ENCODE measurements at places on chromosomes 5 and 9. TPM values are rescaled to one million over a fixed set of nuclear protein-coding genes. Genes with fewer than 3 reads are reported as not detected.

DNA sequence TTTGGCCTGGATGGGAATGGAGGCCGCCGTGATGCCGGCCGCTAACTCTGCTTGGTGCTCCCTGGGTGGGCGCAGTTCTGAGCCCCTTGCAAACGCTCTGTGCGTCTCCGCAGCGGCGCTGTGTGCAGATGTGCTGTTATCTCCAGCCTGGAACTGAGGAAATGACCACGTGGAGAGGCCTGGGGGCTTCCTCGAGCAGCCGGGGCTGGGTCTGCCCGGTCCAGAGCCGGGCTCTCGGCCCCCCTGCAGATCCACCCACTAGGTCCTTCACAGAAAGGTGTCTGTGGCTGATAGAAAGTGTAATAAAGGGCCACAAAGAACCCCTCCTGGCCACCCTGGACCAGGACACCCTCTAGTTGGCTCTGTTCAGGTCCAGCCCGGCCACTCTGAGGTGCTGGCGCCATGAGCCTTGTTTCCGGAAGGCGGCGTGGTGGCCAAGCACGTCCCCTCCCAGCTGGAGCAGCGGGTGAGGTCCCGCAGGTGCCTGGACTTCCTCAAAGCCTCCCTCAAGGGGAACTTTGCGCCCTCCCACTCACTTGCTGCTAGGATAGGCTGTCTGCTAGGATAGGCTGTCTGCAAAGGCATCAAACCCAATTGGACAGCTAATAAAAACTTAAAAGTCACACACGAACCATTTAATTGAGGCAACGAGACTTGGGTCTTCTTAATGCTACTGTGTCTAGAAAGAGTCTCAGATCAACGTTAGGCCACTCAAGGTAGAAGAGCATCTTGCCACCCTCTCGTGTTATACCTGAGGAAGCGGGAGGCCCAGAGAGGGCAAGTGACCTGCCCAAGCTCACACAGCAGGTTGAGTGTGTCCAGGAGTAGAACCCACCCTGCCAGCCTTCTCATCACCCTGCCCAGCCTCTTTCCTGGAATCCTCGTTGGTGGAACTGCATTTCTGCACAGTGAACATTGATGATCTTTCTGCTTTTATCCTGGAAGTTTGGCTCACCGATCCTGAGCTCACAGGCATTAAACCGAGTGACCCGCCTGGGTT, 109.3 kb upstream of the FCN2 start:
- peak; percentile 44 for DNase-seq

- DNase-seq, result no peak
Observed at GRCh38 chr5:178573216-178573615, 17.0 kb downstream of the COL23A1 start.

- no peak for DNase-seq
Observed at GRCh38 chr5:4275232-4275631, 679.6 kb downstream of the IRX1 start.

DNA sequence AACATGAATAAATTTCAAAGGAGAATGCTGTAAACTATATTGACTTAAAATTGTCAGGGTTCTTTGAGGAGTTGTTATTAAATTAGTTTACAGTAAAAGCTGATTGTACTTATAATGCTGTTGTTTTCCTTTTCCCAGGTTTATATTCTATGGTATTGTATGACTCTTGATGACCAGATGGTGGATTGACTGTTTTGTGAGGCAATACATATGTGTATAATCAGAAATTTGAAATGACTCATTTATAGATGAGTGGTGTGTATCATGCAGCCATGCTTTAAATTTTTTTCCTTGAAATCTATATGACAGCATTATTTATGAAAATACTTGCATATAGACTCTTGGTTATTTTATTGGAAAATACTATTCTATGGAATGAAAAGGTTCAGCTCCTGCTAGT, 195.3 kb downstream of the CNTLN start:
- DNase-seq, result no peak

ORM2 gene
- 1.6 TPM for total RNA-seq

- DNase-seq, result no peak
Observed at GRCh38 chr9:517993-518392, 303.3 kb downstream of the DOCK8 start.

- peak; percentile 74 for DNase-seq
Observed at GRCh38 chr9:21801683-21802417, 586 bp upstream of the MTAP start.

CCNJL gene
- 5.6 TPM for total RNA-seq

GRCh38 chr5:35035271-35035670, 12.5 kb downstream of the AGXT2 start:
- no peak for DNase-seq

DNA sequence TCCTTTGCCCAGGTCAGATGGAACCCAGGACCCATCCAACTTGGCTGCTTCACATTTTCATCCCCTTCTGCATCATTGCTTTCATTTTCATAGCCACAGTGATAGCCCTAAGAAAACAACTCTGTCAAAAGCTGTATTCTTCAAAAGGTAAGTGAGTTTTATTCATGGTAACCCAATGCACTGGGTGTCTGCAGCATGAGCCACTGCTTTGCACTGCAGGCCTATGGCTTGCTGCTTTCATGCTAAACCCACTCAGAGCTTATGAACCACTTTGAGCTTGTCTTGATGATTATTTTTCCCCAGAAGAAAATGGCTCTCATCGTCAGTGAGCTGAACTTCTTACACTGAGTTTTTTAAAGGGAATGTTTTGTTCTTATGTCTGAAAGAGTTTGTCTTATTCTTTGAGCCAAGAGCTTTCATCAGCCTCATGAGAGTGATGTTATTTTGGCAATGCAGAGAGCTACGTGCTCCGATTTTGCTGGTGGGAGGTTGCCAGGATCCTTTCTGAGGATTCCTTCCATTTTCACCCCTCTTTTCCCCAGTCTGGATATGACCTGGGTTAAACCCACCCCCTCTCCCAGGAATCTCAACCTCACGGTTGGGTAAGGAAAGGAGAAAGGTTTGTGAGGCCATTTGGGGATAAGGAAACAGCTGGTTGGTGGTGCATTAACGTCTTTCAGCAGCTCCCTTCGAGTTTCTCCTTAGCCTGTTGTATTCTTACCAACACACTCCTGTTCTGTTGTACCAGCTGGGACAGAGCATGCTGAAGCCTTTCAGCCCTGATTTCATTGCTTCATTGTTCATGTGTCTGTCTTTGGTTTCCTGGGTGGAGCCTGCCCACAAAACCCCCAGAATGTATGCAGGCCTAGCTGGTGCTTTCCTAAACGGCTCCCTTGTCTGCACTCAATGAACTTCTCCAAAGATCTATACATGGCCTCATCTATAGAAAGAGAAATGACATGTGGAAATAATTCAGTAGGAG, 47.6 kb downstream of the PDCD1LG2 start:
- peak; percentile 23 for DNase-seq

GRCh38 chr9:22389271-22389670, 57.4 kb upstream of the DMRTA1 start:
- DNase-seq, result no peak

PCDHGA5 gene
- total RNA-seq, result 3.5 TPM

PCDHGA4 gene
- 4.3 TPM for total RNA-seq

HABP4 gene
- total RNA-seq, result 19.5 TPM

GRCh38 chr5:94749042-94749441, 130.6 kb downstream of the SLF1 start:
- DNase-seq, result no peak

GRCh38 chr5:111299831-111300432, 75.7 kb downstream of the CAMK4 start:
- no peak for DNase-seq

DNA sequence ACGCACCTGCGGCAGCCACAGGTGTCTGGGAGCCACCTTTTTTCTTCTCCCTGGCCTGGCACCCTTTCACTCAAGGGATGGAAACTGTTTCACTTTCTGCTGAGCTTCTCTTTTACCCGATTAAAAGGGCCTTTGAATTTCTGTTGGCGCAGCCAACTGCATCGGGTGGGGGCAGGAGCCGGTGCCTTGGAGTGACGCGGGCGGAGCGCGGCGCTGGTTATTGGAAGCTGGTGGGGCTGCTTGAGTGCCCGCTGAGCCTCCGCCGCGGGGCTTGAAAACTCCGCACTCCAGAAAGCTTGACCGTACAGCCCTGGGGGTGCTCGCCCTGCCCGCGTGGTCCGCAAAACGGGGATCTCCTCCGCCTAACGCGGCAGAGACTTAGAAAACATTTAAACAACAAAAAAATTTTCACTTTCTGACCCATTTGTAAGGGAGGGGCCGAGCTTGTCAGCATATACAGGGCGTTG, 52.0 kb upstream of the TJP2 start:
- peak; percentile 78 for DNase-seq

SEMA5A gene
- total RNA-seq, result 16.2 TPM

DNA sequence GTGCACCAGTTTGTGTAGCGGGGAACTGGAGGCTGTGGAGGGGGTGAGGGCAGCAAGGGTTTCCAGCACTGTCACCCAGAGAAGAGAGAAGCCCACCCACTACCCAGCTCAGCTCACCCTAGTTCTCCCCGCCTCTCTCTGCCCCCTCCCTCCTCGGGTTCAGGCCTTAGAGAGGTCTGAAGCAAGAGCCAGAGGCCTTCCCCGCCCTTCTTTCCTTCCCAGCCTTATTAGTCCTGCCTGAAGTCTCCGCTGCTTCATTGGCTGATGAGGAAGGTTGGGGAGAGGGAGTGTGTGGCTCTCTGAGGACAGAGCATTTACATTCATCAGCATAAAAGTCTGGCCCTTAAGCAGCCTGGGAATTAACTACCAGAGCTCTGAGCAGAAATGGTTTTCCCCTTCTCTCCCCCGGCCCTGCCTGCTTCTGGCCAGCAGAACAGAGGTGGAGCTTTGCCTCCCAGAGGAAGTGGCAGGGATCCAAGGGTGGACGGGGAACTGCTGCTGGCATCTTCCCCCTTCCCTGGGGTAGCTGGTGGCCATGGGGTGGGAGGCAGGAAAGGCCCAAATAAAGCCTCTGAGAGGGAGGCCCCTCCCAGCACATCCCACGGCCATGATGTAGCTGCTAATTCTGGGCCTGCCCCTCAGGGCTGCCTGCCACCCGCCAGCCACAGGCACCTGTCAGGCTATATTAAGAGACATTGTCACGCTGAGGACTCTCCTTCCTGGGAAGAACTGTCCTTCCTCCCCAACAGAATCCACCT, 4.1 kb downstream of the DNAJB5 start:
- DNase-seq, result peak; percentile 90

GRCh38 chr5:66840511-66841013, 244.4 kb downstream of the MAST4 start:
- DNase-seq, result no peak

Measured in left cardiac atrium (tissue), 4 donors.